ENCODE measurements at places on chromosomes 2 and 18.
A peak's percentile ranks its signal among the peaks of the same experiment; 100 is the strongest.

- no peak for DNase-seq
Measured at GRCh38 chr2:176128982-176129796, at the start of gene HOXD8. Gene HOXD8, plus strand, starts transcription at chr2:176129705. Its CDS starts 662 bp downstream, at chr2:176130367.

DNA sequence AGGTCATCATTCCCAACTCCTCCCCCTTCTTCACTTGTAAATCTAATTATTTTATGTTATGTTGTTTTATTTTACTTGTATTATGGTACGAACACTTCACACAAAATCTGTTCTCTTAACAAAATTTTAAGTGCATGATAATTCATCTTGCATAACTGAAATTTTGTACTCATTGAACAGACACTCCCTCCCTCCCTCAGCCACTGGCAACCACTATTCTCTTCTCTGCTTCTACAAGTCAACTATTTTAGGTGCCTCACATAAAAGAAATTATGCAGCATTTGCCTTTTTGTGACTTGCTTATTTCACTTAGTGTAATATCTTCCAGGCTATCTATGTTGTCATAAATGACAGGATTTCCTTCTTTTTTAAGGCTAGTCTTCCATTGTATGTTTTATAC is 30.4 kb upstream of the OSBPL6 start:
- no peak for DNase-seq

GRCh38 chr2:172323861-172324597 is 103.4 kb upstream of the ITGA6 start:
- no peak for DNase-seq

DNA sequence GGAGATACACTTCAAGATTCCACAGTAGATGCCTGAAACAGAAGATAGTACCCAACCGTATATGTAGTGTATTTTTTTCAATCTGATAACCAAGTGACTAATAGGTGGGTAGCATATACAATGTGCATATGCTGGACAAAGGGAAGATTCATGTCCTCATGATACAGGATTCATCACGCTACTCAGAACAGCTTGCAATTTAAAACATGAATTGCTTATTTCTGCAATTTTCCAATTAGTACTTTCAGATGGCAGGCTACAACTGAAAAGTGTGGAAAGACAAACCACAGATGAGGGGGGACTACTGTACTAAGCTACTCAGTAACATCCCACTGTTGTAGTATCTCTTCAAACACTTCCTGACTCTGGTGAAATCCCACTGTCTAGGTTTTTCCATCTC is 3.7 kb downstream of the IER3IP1 start:
- no peak for DNase-seq

- DNase-seq = no peak
Measured at GRCh38 chr2:230473378-230473777, 57.4 kb downstream of the SP100 start.

DNA sequence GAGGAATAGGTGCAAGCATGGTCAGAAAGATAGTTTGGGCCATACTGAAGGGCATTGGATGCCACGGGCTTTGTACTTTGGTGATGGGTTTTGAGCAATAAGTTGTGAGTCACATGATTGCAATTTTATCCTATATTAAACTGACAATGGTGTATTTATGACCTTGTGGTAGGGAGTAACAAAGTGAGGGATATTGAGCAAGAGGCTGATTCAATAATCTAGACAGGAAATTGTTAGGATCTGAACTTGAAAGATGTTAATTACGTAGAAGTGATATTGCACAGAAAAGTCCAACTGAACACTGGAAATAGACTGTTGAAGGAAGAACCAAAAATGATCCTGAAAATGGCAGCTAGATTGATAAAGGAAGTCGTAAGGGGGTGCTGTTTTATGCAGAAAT is 46.6 kb upstream of the TCF4 start:
- DNase-seq = peak; percentile 66

- DNase-seq = no peak
Measured at GRCh38 chr2:107592280-107592624, 234.4 kb upstream of the RGPD4 start.

DNA sequence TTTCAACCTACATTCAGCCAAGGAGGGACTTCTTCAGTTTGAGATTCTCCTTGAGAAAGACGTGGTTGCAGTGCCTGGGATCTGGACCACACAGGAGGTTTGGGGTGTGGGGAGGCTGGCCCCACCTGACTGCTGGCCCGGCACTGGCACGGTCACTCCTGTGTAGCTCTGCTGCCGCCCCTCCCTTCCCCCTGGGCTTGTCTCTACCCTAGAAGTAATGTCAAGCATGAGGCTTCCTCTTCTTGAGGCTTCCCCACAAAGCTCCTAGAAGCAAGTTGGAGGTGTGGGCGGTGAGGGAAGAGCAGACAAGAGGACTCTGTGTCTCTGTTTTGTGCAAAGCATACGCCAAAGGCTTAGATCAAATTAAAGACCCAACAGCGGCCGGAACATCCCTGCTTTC is 8.7 kb downstream of the KLHL29 start:
- DNase-seq = no peak

GRCh38 chr2:39523308-39524044 is 86.4 kb upstream of the MAP4K3 start:
- peak; percentile 53 for DNase-seq
